ENCODE measurements at places on chromosomes 11 and 22. TPM values are rescaled to one million over a fixed set of nuclear protein-coding genes. Genes with fewer than 3 reads are reported as not detected.

- DNase-seq = no peak
Observed at GRCh38 chr11:69521457-69521856, 40.0 kb downstream of the LINC01488 start.

The KCNK4 gene
- total RNA-seq = not detected

DNA sequence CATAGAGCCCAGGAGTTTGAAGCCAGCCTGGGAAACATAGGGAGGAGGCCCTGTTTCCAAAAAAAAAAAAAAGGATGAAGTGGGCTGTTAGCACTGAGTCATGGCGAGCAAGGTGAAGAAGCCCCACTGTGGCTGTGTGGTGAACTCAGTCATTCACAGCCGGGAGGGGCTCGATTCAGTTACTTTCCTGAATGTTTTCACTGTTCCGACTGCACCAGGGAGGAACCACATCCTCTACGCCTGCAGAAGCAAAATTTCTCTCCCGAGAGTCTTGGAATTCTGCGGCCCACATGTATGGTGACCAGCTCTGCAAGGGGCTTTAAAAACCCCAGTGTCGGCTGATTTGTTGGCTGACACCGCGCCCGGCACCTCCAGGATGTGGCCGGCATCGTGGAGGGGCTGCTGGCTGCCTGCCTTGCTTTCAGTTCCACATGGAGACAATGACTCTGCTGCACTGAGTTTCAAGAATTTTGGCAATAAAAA, 27.8 kb upstream of the GRAMD4 start:
- no peak for DNase-seq

The OR52I2 gene
- total RNA-seq = not detected

DNA sequence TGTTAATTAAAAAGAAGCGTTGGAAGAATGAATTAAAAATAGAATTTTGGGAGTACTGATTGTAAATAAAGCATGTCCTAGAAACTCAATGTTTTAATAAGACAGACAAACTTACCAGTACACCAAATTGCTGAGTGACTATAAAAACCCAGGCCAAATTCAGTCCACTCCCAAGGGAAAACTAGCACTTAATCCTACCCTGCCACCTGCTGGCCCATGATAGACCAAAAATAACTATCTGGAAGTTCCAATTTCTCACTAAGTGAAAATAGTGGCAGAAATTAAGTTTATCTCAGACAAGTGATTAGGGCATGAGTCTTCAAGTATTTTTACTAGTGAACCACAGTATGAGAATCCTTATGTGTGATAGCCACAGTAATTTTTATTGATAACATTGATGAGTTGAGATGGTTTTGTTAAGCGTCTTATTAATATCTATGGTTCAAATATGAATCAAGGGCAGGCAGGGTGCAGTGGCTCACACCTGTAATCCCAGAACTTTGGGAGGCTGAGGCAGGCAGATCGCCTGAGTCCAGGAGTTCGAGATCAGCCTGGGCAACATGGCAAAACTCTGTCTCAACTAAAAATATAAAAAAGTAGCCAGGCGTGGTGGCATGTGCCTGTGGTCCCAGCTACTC, 9.8 kb upstream of the DDX10 start:
- DNase-seq = no peak

The TREH gene
- not detected for total RNA-seq

DNA sequence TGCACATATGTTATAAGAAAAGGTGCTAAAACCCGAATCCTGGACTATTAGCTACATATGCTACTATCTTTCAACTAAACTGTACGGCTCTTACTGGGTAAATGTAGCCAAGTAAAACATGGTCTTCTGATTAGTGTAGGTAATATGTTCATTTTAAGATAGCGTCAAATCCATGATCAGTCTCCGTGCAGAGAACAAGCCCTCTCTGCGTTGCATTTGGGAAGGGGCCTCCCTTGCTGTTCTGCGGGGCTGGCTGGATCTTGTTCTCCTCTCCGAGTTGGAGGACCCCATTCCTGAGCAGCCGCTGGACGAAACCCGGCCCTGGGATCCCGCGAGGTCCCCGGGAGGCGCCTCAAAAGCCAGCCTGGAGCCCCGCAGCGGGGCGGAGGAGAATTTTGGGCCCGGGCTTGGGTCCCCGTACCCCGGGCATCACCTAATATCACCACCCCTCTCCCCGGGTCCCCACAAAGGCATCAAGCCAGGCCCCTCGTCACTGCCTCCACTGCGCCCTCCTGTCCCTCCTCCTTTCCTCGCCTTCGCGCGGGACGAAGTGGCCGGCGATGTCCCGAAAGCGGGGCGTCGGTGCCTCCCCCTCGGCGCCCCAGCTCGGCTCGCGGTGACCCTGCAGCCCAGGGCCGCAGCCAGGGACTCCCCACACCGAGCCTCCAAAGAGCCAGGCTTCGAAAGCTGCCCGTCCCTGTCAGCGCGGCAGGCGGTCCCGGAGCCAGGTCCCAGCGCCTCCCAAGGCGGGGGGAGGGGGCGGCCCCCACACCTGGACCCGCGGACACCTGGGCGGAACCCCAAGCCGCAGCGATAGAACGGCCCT, 54.5 kb upstream of the FBXO3 start:
- DNase-seq = no peak
